ENCODE measurements at places on chromosomes 5 and 9.

GRCh38 chr5:66597183-66597757 is 1.1 kb downstream of the MAST4 start:
- DNase-seq = peak; percentile 76

- no peak for DNase-seq
Measured at GRCh38 chr5:179791881-179792611, 1.7 kb upstream of the LTC4S start.

DNA sequence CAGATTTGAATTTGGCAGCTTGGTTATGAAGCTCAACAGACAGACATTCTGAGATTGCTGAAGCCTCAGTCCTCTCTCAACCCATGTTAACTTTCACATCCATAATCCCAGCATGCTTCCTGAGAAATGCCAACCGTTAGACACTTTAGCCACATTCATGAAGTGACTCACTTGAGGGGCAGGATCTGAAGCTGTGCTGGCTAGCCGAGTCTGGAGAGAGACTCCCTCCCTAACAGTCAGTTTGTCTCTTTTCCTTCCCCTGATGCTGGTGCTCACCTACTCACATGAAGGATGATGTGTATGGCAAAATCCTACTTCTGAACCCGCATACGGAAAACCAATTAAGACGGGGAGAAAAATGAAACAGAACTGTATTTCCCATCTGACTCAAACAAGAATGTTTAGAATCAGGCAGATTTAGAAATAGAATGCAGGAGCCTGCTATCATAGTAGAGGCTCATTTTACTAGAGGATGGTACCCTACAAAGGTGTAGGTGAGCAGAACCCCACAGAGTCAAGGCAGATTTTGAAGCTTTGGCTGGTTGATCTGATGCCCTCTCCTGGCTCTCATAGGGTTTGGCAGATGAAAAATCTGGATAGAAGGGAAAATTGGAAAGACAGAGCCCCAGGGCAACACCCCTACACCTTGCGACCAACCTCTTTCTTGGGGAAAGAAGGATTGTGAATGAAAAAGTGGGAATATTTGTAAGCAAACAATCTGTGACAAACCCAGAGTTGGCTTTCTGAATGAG is 150.9 kb upstream of the LHFPL2 start:
- no peak for DNase-seq

- DNase-seq = no peak
Measured at GRCh38 chr5:37957218-37957617, 117.4 kb upstream of the GDNF start.

GRCh38 chr5:56066931-56067450 is 72.2 kb upstream of the IL6ST start:
- no peak for DNase-seq

DNA sequence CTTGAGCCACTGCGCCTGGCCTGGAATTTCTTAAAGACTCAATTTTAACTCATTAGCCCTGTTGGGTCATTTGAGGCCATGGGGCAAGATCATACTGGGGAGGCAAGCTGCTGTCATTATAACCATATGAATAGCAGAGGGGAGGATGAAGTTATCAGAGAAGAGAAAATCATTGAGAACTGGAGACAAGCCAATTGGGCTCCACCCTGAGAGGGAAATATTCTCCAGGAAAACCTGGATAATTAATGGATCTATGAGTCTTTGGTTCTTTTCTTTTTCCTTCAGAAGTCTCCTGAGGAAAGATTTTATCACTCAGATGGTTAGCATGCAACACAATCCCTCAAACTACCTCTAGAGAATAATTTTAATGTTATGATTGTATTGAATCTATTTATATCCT is 569.6 kb upstream of the TUSC1 start:
- no peak for DNase-seq

DNA sequence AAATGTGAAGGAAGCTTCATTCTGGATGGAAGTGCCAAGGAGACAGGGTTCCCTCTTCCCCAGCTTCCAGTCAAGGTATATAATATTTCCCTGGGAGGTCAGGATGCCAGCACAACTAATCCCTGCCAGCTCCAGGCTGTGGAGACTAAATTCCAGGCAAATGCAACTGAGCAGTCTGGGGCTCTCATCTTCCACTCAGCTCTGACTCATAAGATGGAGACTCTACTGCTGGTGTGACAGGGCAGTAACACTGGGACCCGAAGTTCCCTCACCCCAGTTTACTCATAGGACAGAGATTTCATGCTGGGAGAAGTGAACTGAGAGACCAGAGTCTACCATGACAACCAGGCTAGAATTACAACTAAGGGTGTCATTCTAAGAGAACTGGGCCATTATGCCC is 235.4 kb downstream of the FSTL4 start:
- DNase-seq = no peak

DNA sequence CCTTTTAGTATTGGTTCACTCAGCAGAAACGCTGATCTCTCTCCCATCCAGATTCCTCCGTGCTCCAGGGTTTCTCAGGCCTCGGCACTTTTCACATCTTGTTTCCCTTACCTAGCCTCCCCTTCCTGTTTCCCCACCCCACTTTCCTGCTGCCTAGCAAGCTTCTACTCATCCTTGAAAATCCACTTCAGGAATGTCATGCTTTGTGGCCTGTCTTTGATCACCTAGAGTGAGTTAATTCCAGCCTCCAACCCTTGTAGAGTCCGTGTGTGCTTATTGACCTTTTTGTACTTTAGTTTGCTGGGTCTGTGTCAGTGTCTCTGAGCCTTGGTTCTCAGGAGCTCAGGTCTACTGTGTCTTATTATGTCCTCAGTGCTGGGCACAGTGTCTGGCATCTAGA is 116.6 kb downstream of the AOPEP start:
- no peak for DNase-seq

- DNase-seq = no peak
Measured at GRCh38 chr5:180915924-180916323, 17.0 kb downstream of the BTNL8 start.

GRCh38 chr9:71459082-71459481 is 309.2 kb downstream of the CEMIP2 start:
- no peak for DNase-seq

DNA sequence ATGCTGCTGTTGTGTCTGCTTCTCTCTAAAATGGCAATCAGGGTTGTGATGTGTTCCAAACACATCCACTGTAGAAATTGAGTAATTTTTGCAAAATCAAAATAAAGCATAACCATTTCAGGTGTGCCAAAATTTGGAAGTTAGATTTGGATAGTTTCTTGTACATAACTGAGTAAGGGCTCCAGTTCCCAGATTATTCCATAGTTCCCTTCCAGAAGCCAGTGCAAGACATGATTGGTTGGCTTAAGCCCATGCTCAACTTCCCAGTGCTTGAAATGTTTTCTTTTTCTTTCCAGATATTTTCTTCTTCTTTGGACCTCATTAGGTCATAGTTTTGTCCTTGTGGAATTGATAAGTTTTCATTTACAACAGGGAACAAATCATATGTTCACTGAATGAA is 64.2 kb downstream of the SNCAIP start:
- DNase-seq = no peak

- DNase-seq = no peak
Measured at GRCh38 chr9:31255211-31255610, 1129.2 kb upstream of the ACO1 start.

- DNase-seq = no peak
Measured at GRCh38 chr5:95986001-95986400, 24.4 kb upstream of the ELL2 start.

GRCh38 chr5:78268356-78268755 is 26.1 kb downstream of the AP3B1 start:
- DNase-seq = no peak
